NCI-H774 (cell line): ENCODE measurements at places on chromosomes 3 and 15.
A peak's percentile ranks its signal among the peaks of the same experiment; 100 is the strongest.

DNA sequence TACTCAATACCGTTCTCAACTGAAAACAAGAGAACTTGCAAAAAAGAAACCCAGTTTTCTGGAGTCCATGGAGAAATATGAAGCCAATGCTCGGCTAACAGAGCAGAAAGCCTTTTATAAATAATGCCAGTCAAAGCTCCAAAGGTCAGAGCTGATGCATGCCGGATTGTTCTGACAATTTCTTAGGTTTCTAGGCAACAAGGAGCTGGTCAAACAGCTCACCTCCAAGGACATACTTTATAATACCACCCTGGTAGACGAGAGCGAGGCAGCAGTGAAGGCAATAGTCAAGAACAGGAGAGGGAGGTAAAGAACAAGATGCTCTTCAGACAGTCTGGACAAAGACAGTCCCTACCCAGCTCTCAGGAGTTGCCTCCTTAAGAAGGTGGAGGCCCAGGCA is 111.1 kb downstream of the UBE3A start:
- DNase-seq: no peak

DNA sequence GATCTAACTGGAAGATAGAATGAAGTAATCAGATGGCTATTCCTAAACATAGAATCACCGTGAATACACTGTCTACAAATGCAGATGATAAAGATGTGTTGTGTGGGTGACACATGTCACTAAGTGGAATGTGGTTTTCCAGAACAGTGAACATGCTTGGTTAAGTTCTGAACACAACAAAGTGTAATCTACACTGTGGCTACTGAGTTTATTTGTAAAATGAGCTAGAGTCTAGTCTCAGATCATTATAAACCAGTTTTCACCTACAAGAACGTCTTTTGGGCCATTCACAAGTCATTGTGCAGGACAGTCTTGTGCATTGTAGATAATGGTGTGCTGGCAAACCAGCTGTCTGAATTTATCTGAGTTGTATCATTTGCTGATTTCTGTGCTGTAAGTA is 35.3 kb downstream of the OXNAD1 start:
- DNase-seq: no peak

DNA sequence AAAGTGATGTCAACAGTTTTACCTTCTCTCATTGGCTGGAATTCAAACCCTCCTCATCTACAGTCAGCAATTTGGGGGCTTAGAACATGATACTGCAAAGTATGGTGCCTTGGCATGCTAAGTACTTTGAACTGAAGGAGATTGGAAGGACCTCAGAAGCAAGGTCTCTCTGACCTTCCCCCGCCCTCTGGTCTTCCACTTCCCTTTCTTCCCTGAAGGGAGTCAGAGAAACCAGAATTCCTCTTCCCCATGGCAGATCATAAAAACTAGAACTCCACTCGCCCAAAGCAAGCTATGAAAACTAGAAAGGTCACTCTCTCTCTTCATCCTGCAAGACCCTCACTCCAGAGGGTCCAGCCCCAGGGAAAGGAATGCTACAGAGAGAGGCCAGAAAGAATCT is 64.2 kb downstream of the CD200R1L start:
- no peak for DNase-seq

- DNase-seq: no peak
These were observed 49.0 kb upstream of the ADGRG7 start for GRCh38 chr3:100560426-100560825.

DNA sequence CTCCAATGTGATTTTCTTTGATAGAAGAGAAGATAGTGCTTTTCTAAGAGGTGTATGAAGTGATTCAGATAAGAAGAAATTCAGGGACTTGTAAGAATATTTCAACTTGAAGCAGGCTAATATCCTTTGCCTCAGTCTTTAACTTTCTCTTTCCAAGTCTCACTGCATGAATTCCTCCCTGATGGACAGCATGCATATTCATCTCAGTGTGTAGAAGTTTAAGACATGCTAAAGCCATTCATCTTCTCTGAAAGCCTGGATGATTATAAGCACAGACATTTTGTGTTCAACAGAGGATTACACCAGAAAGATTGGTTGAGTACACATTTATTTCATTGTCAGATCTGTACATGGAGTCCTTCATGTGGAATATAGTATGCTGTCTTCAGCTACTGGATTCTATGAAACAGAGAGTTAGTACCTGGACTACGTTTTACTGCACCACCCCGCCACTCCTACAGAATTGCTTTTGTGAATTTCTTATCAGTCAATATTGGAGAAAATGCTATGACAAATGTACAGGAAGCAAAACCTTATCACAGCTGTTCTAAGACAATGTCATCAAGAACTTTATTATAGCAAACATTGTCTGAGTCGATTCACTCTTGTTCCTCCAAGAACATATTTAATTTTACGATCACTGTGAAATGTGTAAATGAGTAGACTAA is 1346.1 kb downstream of the OTOL1 start:
- no peak for DNase-seq

DNA sequence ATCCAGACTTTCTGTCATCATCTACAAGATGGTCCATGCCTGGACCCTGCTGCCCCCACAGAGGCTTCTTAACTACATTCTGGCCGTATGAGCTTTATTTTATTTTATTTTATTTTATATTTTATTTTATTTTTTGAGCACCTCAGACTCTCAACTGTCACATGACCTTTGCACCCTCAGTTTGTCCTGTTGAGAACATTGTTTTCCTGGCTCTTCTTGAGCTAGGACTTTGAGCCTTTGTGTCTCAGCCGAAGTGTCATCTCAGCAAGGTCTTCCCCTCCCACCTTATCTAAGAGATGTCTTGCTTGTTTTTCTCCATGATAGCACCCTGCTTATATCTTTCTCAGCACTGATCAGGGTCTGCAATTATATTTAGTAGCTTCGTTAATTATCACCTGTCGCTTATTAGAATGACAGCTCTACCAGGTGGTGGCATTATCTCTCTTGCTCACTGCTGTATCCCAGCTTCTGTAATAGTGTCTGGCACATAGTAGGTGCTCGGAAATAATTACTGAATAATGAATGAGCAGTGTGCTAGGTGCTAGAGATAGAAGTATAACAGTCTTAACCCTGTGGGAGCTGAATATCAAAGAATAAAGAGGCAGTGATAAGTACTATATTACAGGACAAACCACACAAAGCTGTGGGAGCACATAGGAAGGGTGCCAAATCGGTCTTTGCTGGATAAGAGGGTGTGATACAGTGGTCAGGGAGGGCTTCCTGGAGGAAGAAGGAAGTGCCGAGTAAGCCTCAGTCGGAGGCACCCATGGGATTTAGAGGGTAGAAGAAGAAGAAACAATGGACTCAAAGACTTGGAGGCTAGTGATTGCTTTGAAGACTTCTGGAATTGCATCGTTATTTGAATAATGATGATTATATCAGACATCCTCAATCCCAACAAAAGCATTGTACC is 136.2 kb downstream of the ITPR1 start:
- DNase-seq: no peak

DNA sequence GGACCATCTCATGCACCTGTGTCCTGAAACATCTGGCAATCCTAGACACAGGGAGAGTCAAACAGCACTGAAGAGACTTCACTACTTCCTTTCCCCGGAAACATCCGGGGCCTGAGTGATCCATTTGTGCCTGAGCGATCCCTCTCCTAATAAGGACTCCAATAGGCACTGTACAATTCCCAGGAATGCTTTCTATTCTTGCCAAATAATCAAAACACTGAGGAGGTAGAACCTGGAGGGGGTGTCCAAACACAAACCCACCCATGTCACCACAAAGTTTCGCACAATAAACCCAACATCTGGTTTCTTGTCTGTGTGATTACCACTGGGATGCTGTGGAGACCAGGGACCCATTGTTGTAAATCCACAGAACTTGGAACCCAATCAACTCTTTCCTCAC is 205.0 kb downstream of the OPA1 start:
- no peak for DNase-seq

DNA sequence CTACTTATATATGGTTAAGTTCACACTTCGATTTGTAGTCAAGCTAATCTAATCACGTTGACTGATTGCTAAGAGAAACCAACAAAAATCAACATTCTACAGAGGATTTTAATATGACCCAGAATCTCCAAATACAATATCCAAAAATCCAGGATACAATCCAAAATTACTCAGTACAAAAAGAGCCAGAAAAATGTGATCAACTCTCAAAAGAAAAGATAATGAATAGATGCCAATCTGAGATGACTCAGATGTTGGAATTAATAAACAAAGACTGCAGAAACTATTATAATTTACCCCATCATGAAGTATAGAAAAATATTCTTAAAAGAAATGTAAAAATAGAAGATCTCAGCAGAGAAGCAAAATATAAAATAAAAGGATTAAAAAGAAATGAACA is 22.3 kb downstream of the HACL1 start:
- DNase-seq: no peak

DNA sequence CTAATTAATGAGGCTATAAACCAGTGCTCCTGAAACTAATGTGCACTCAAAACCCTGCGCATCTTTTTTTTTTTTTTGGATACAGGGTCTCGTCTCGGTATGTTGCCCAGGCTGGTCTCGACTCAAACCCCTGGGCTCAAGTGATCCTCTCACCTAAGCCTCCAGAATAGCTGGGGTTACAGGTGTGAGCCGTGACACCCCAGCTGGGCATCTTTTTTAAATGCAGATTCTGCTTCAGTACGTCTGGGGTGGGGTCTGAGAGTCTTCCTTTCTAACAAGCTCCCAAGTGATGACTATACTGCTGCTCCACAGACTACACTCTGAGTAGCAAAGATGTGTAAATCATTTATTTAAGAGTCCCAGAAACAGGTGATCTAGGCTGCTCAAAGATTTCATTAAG is 73.0 kb downstream of the BFSP2 start:
- DNase-seq: no peak

GRCh38 chr15:70518201-70519003 is 245.0 kb downstream of the UACA start:
- DNase-seq: no peak

GRCh38 chr3:17122758-17123157 is 238.0 kb downstream of the PLCL2 start:
- no peak for DNase-seq

GRCh38 chr15:81280696-81281455 is 43.1 kb downstream of the STARD5 start:
- DNase-seq: no peak

GRCh38 chr15:81126892-81127291 is 7.2 kb upstream of the CFAP161 start:
- no peak for DNase-seq

DNA sequence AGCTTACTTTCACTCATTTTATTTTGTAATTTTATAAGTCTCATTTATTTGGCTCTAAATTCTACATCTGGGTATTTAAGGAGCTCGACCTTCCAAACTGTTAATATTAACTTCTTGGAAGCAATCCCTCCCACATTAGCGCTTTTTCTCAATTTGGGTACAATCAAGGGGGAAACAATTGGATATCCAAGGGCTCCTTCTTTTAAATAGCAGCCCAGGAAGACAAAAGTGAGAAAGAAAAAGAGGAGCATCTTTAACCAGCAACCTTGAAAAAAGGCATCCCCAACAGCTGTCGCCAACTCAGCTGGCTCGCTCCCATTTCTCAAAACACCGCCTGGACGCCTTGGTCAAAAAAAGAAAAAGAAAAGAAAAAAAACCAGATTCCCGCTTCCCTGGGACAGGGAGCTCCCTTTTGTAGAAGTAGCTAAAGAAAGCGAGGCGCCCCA is 873 bp downstream of the C3orf70 start:
- no peak for DNase-seq

- no peak for DNase-seq
These were observed 82.7 kb downstream of the MYO5A start for GRCh38 chr15:52445954-52446353.

DNA sequence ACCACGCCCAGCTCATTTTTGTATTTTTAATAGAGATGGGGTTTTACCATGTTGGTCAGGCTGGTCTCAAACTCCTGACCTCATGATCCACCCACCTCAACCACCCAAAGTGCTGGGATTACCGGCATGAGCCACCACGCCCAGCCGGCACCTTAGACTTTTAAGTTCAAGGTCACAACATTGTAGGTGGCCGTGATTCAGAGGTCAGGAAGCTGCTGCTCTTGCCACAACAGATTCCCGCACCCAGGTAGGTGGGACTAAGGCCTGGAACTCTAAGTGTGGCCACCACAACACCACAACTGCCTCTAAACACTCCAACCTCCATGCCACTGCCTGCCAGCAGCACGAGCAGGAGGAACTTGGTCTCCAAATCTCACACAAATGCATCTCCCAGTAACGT is 196.8 kb downstream of the STT3B start:
- no peak for DNase-seq

GRCh38 chr15:43229977-43230376 is 9.2 kb upstream of the EPB42 start:
- no peak for DNase-seq

GRCh38 chr15:91927585-91927984 is 74.1 kb downstream of the SLCO3A1 start:
- DNase-seq: peak; percentile 64

- DNase-seq: no peak
These were observed 51.6 kb upstream of the CMTM7 start for GRCh38 chr3:32340039-32340438.

GRCh38 chr3:130529486-130530215 is 12.7 kb downstream of the COL6A6 start:
- DNase-seq: no peak

GRCh38 chr15:69591905-69592508 is 139.4 kb downstream of the RPLP1 start:
- peak; percentile 92 for DNase-seq

- no peak for DNase-seq
These were observed at the start of gene GPR171 for GRCh38 chr3:151203051-151203420. Gene GPR171, minus strand, starts transcription at chr3:151203216. Its CDS starts 3,830 bp downstream, at chr3:151199386.

GRCh38 chr15:71049706-71050422 is 65.4 kb upstream of the THSD4 start:
- no peak for DNase-seq

- no peak for DNase-seq
These were observed 10.3 kb downstream of the GK5 start for GRCh38 chr3:142215106-142215505.

DNA sequence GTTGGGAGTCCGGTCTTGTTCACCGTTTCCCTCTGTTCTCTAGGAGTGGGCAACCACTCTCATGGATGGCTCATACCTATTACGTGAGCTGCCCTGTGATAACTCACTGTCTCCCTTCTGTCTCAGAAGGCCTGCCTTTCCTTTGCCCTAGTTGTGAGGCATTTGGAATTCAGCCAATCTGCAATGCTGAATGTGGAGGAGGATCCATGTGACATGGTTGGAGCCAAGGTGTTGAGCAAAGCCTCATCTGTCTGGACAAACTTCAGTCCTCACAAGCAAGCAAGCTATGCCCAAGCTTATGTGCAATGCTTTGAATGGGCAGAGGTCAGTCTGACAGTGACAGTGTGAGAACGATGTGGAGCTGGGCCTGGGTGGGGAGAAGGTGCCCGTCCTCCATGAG is 37.8 kb upstream of the ATP10A start:
- DNase-seq: no peak
